ENCODE measurements at places on chromosomes 1 and 21.

DNA sequence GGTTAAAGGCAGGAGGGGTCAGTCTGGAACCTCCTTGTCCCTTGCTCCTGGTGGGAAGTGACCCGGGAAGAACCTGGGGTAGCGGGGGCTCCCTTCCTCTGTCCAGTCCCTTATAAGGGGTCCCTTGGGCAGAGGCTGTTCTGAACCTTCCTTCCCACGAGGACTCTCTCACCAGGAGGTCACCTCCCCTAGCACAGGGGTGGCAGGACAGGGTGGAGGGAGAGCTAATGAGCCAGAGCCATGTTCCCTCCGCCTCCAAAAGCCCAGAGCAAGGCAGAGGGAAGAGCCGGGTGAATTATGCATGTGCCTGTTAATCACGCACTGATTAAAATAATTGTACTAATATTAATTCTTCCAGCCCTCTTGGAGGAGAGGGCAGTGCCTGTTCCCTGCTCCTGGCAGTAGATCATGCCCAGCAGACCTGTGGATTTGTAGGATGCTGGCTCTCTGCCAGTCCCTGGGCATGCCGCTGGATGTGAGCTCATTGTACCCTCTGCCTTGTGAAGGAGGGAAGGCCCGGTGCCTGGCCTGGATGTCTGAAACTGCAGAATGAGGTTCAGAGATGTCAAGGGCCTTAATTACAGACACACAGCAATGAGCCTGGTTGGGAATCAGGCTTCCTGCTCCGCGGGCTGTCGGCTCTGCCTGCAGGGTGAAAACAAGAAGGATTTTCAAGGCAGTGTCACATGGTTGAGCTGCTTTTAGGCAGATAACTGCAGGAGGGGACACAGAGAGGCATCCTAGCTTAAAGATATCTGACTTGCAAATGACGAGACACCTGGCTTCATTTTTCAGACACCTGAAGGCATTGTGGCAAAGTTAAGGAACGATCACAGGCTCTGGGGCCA is 68.2 kb downstream of the IGSF21 start:
- peak; percentile 40 for DNase-seq

DNA sequence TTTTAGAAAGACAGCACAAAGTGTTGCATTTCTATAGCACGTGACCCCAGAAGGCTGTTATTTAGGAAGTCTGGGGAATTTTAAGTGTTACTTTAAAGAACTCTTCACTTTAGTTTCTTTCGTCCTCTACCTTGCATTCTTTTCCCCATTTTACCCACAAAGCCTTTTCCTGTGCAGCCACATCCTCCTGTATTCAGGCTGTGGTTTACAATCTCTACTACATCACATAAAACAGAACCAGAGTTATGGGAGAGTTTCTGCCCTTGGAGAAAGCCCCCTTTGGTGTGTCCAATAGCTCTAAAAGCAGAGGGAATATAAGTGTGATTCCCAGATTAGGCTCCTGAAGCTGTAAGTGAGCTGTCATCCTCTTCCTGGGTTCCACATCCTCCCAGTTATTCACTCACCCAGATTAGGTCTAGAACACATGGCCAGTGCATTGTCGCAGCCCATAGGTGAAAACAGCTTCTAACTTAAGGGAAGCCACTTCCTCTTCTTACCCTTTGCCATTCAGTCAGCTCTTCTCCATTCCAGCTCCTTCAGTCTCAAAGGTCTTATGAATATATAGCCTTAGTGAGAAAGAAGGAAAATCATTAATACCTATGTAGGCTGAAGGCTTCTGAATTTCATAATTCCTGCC is 171.1 kb downstream of the PIGK start:
- DNase-seq: no peak

GRCh38 chr1:228242409-228242808 is 34.6 kb downstream of the OBSCN start:
- no peak for DNase-seq

DNA sequence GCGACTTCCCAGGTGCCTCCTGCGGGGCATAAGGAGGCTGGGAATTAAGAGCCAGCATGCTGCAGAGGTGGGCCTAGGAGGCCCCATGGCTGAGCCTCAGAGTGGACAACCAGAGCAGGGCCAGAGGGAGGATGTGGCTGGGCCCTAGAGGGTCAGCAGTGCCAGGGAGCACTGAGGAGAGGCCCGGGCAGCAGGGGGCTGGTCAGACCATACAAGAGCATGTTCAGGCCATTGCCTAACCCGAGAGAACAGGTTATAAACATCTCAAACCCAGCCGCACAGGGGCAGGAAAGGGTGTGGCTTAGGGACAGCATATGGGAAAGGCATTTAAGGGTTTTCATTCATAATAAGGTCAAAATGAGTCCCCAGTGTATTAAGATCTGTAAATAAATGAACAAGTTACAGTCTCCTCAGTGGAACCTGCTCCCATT is 51.1 kb downstream of the IER5 start:
- DNase-seq: no peak

DNA sequence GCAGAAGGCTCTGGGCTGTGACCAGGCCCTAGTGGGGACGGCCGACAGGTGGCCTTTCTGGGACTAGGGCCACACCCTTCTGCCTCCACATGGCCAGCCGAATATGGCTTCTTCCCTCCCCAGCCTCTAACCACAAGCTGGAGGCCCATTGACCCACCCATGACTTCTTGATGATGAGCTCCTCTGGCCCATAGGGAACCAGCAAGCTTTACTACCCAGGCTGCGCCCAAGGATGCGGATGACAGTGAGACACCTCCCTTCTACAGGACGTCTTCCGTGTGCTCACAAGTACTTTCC is 41.0 kb downstream of the LDLRAD2 start:
- no peak for DNase-seq

DNA sequence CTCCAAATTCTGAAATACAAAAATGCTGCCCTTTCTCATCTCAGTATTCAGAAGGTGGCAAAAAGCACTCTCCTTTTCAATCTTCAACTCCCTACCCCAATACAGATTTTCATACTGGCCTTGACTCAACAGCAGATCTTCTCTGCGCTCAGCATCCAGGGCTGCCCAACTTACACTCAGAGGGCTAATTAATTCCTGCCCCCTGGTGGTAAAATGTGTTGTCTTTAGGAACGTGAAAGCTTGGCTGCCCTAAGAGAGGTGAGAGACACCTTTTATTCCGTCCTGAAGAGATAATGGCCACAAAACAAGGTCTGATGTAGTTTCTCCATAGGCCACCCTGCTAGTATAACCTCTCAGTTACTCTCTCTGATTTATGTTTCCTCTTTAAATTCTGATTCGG is 25.0 kb downstream of the KRTAP24-1 start:
- DNase-seq: peak; percentile 7

GRCh38 chr1:24545662-24546061 is 10.2 kb upstream of the NCMAP start:
- no peak for DNase-seq

DNA sequence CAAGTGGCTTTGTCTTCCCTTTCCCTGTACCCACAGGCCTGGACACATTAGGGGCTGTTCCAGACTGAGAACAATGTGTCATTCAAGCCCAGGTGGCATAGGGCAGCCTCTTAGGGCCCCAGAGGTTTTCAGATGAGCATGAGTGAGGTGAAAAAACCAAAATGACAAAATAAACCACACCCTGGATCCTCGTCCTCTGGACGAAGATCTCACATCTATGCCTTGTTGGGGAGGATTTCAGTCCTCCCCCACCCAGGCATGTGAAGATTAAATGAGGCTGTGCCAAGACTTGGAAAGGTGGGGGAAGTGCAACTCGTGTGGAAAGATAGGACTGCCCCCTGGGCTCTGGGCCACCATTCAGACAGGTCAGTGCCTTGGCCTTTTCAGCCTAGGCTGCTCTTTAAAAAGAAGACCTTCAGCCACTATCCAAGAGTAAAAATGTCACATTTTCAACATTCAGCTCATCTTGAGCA is 32.8 kb upstream of the IL19 start:
- no peak for DNase-seq

DNA sequence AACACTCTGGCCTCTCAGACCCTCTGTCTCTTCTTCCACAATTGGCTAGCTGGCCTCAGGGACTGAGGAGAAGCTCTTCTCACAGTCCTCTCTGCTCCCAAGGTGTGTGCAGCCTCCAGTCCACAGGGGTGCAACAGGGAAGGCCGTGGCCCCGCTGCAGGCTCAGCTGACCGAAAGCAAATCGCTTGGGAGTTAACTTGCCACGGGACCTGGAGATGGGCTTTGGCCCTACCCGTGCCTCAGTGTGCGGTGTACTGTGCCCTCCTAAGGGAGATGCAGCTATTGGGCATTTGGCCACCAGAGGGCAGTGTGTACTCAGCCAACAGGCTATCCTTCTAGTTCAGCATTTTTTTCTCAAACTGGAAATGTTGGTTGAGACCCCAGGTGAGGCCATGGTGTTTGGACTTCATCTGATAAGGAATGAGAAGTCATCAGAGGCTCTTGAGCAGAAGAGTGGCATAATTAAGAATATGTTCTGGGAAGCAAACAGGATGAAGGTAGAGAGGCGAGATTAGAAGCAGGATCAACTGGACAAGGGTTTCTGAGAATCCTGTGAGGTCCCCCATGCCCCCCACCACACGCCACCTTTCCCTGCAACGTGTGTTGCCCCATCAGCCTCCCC is 42.5 kb upstream of the TMEM125 start:
- peak; percentile 92 for DNase-seq

GRCh38 chr1:107950464-107950863 is 14.5 kb downstream of the VAV3 start:
- no peak for DNase-seq

GRCh38 chr1:17351598-17352324 is 20.2 kb upstream of the PADI6 start:
- DNase-seq: no peak

- no peak for DNase-seq
Measured at GRCh38 chr1:16117369-16117768, 38.5 kb downstream of the EPHA2 start.

- no peak for DNase-seq
Measured at GRCh38 chr1:9315411-9316079, 22.9 kb downstream of the SPSB1 start.

- peak; percentile 24 for DNase-seq
Measured at GRCh38 chr1:62337706-62338631, 18.7 kb upstream of the KANK4 start.

GRCh38 chr1:6601049-6601922 is 1.4 kb downstream of the KLHL21 start:
- peak; percentile 55 for DNase-seq
